Esophagus squamous epithelium (tissue), 5 donors: ENCODE measurements at places on chromosomes 12 and 14.
A peak's percentile ranks its signal among the peaks of the same experiment; 100 is the strongest.

GRCh38 chr12:41944216-41944615, 200.5 kb downstream of the GXYLT1 start:
- H3K36me3 ChIP-seq, result no peaks in the 10 kb centered on the region
- H3K27ac ChIP-seq, result no peak overlapping the region
- no peaks in the 10 kb centered on the region for H3K27me3 ChIP-seq
- H3K4me1 ChIP-seq, result no peaks in the 10 kb centered on the region
- DNase-seq, result no peak

GRCh38 chr14:85366226-85366625, 163.7 kb upstream of the FLRT2 start:
- no peak overlapping the region for H3K27ac ChIP-seq
- H3K4me1 ChIP-seq, result no peaks in the 10 kb centered on the region
- no peak for DNase-seq
- H3K36me3 ChIP-seq, result no peaks in the 10 kb centered on the region

- no peaks in the 10 kb centered on the region for H3K27me3 ChIP-seq
- H3K27ac ChIP-seq, result no peak overlapping the region
- H3K4me1 ChIP-seq, result no peaks in the 10 kb centered on the region
- H3K36me3 ChIP-seq, result no peaks in the 10 kb centered on the region
- no peak overlapping the region for H3K4me3 ChIP-seq
Measured at GRCh38 chr12:107990325-107990724, 138.8 kb upstream of the WSCD2 start.

- H3K4me3 ChIP-seq, result no peak overlapping the region
- H3K27me3 ChIP-seq, result no peaks in the 10 kb centered on the region
- no peak overlapping the region for H3K27ac ChIP-seq
Measured at GRCh38 chr12:83172866-83173649, 486.4 kb downstream of the TMTC2 start.

DNA sequence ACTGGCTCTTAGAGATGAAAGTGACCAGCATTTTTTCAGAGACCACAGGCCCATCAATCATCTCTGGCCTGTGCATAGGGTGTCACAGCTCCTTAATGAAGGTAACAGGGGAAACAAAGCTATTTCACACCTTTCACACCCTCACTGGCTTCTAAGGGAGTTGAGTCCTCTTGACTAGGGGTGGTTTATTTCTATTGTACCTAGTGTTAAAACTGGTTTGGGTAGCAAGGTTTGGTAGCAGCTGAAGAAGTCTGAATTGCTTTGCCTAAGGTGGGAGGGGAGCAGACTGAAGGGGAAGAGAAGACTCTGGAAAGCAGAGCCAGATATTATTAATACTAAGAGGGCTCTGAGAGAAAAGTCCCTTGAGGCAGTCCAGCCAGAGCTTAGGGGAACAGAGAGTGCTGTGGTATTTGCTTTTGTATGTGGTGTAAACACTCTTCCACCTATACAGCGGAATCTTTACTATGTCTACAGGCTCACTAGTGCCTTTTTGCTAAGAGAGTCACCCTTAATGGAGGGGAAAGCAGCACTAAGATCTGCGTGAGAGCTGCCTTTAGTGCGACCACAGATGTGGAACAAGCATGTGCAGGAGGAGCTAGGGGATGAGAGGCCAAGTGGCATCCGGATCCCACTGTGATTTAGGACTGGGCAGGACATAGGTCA, 95.8 kb downstream of the STXBP6 start:
- H3K4me1 ChIP-seq, result peaks cover 13% of the 10 kb centered on the region
- H3K27ac ChIP-seq, result no peak overlapping the region
- no peak overlapping the region for H3K4me3 ChIP-seq
- DNase-seq, result no peak
- H3K36me3 ChIP-seq, result no peaks in the 10 kb centered on the region

- H3K27me3 ChIP-seq, result no peaks in the 10 kb centered on the region
- no peak overlapping the region for H3K27ac ChIP-seq
- H3K36me3 ChIP-seq, result no peaks in the 10 kb centered on the region
- H3K4me1 ChIP-seq, result no peaks in the 10 kb centered on the region
- H3K4me3 ChIP-seq, result no peak overlapping the region
Measured at GRCh38 chr12:4555804-4556203, 6.2 kb upstream of the DYRK4 start.

DNA sequence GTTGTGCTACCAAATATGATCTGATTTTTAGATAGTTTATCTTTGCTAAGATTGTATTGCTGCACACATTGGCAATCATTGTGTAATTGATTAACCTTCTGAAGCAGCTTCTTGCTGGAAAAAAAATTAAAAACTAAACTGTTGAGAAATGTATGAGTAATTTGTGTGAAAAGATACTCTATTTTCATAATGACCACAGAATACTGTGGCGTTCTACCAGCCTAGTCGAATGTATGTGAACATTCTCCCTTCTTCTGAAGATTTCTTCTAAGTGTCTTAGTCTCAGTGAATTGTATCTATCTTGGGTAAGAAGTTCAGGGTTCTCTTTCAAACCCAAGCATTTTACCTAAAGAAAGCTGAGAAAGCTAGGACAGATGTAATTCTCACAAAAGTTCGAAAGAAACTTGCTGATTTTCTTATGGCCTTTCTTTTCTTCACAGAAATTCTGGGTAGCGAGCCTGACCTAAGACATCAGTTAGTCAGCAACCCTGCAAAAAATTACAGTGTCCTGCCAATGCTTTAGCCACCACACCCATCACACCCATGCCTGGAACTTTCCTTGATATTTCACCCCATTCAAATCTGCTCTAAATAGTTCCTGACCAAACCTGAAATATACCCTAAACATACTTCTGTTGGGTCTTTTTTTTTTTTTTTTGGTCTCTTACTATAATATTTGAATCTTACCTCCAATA, 27.1 kb upstream of the C12orf71 start:
- H3K4me3 ChIP-seq, result no peak overlapping the region
- no peaks in the 10 kb centered on the region for H3K36me3 ChIP-seq
- no peaks in the 10 kb centered on the region for H3K27me3 ChIP-seq
- peak overlapping the region; percentile 48 for H3K27ac ChIP-seq
- no peak for DNase-seq

DNA sequence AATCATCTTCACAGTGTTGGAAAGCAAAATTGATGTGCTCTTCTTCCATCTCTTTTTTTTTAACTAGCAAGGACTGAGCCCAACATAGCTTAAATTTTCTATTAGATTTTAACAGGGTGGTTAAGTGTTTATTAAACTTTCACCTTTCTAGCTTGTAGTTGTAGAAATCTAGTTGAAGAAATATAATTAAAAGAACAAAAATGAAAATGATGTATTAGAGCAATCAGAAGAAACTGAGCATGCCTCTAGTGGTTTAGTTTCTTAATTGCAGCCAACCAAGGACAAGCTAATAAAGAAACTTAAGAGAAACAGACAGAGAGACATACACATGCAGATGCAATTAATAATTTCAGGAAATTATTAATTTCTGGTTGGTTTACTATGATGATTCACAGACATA, 673.0 kb upstream of the LMO3 start:
- no peak for DNase-seq
- H3K27ac ChIP-seq, result no peak overlapping the region
- no peaks in the 10 kb centered on the region for H3K36me3 ChIP-seq
- no peaks in the 10 kb centered on the region for H3K27me3 ChIP-seq
- no peak overlapping the region for H3K4me3 ChIP-seq

DNA sequence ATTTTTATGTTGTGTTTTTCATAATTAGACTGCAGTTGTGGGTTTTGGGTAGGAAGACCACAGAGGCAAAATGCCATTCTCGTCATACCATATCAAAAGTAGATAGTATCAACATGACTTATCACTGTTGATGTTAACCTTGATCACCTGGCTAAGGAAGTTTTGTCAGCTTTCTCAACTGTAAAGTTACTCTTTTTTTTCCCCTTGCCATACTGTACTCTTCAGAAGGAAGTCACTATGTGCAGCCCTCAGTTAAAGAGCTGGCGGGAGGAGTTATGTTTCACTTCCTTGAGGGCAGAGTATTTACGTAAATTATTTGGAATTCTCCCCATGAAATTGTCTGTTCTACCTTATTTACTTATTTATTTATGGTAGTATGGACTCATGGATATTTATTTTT, 78.7 kb downstream of the PRORP start:
- no peak for DNase-seq
- peaks cover 8% of the 10 kb centered on the region for H3K4me1 ChIP-seq
- no peak overlapping the region for H3K27ac ChIP-seq

GRCh38 chr12:54356951-54357356, 7.3 kb downstream of the GPR84 start:
- no peak overlapping the region for H3K27ac ChIP-seq
- H3K4me1 ChIP-seq, result peaks cover 10% of the 10 kb centered on the region
- no peaks in the 10 kb centered on the region for H3K36me3 ChIP-seq
- H3K27me3 ChIP-seq, result no peaks in the 10 kb centered on the region

DNA sequence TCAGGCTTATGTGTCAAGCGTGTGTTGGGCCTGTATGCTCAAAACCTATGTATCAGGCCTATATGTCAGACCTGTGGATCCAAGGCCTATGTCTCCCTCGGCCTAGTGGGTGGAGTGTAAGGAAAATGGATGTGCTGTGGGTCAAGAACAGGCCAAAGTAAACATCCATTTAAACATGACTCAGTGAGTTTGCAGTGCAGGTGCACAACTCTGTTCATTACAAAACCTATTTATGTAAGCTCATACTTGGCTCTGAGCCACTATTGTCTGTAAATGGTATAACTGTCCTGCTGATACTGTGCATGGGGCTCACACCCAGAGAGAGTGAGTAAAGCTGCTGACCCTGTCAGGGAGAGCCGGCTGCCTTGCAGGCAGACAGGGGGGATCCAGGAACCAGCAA, 249.7 kb upstream of the AVPR1A start:
- no peaks in the 10 kb centered on the region for H3K4me1 ChIP-seq
- no peak overlapping the region for H3K4me3 ChIP-seq

GRCh38 chr12:104858611-104859543, 99.2 kb downstream of the SLC41A2 start:
- H3K4me1 ChIP-seq, result no peaks in the 10 kb centered on the region
- H3K27ac ChIP-seq, result no peak overlapping the region
- H3K27me3 ChIP-seq, result no peaks in the 10 kb centered on the region
- DNase-seq, result no peak
- no peaks in the 10 kb centered on the region for H3K36me3 ChIP-seq

GRCh38 chr14:54803396-54803795, 99.2 kb downstream of the GCH1 start:
- no peak overlapping the region for H3K4me3 ChIP-seq
- H3K27ac ChIP-seq, result no peak overlapping the region
- no peaks in the 10 kb centered on the region for H3K27me3 ChIP-seq
- no peak for DNase-seq

DNA sequence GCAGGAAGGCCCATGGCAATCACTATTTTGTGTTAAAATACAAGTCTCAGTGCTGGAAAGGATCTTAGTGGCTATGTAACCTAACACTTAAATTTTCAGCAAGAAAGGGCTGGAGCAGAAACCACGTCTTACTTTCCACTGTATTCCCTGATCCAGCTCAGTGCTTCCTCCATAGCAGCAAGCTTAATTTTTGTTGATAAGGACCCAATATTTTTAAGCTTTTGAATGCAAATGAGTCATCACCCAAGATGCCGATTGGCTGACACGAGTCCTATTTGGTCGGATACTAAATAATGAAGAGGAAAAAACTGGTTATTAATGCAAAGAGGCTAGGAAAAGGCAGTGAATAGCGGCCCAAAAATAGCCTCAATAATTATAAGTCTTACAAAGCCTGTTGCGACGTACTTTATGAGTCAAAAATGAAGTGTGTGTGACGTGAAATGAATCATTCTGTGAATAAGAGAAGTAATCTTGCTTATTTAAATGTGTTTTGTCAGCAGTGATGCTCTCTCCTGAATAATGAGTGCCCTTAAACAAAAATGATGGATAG, 46.9 kb upstream of the IGF1 start:
- no peaks in the 10 kb centered on the region for H3K36me3 ChIP-seq
- DNase-seq, result no peak
- no peak overlapping the region for H3K4me3 ChIP-seq
- H3K27me3 ChIP-seq, result no peaks in the 10 kb centered on the region
- no peaks in the 10 kb centered on the region for H3K4me1 ChIP-seq

DNA sequence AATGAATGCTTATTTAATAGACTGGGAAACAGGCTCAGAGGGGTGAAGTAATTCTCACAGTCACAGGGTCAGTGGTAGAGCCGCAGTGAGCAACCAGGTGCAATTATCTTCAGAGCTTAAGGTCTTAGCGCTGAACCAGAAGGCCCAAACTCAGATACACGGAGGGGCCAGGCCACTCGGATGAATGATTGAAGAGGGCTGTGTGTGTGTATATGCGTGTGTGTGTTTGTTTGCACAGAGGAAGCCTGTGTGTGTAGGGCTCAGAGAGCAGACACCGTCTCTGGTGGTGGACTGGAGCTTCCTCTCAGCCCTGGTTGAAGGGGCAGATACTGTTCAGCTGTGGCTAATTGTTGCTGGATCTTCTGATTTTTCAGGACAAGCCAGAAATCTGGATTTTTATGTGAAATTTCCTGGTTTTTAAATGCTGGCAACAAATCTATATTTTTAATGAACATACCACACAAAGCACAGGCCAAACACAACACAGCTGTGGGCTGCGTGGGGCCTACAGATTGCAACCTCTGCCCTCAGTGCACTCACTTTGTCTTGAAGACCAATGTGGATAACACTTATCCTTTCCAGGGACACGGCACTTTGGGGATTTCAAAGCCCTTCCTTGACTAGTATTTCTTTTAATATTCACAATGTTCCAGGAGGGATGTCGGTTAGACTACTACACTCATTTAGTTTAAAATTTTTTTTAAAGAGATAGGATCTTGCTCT, 94.5 kb upstream of the NRXN3 start:
- H3K27me3 ChIP-seq, result no peaks in the 10 kb centered on the region
- no peak overlapping the region for H3K27ac ChIP-seq

DNA sequence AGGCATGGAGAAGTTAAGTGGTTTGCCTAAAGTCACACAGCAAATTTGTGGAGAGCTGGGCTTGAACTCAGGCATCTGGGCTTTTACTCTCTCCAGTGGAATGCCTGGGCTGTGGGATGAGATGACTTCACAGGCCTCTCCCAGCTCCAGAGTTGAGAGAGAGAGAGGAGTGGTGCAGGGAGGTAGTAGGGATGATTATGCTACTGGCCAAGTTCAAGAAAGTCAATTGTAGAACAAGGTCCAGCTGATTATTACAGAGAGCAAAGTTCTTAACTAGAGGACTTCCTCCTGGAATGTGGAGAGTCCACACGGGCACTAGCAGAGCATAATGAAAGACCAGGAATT, 769 bp upstream of the EMP1 start:
- H3K27me3 ChIP-seq, result no peaks in the 10 kb centered on the region
- peak overlapping the region; percentile 97 for H3K27ac ChIP-seq
- peak overlapping the region; percentile 65 for H3K4me3 ChIP-seq
- no peaks in the 10 kb centered on the region for H3K36me3 ChIP-seq

- H3K4me1 ChIP-seq, result no peaks in the 10 kb centered on the region
- H3K36me3 ChIP-seq, result no peaks in the 10 kb centered on the region
- no peak overlapping the region for H3K4me3 ChIP-seq
- no peak for DNase-seq
Measured at GRCh38 chr12:44677724-44678123, 198.4 kb downstream of the NELL2 start.

DNA sequence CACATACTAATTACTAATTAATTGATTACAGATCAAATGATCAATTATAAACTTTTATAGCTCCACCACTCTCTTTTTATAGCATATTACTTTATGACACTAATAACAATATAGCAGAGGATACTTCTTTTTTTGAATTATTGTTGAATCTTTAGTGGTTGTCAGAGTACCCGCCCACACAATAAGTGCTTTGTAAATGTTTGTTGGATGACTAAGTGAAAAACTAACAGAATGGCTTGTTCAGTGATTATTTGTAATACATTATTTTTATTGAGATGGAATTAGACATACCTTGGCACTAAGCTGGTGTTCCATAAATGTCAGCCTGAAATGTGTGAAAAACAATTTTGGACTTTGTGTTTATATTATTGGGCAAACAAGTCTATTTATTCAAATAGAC, 670.5 kb upstream of the ATXN7L3B start:
- no peaks in the 10 kb centered on the region for H3K4me1 ChIP-seq
- no peak overlapping the region for H3K27ac ChIP-seq
- H3K27me3 ChIP-seq, result no peaks in the 10 kb centered on the region
- no peak for DNase-seq
- no peak overlapping the region for H3K4me3 ChIP-seq
